Stimulated activated CD8-positive, alpha-beta memory T cell treated with anti-CD3 and anti-CD28 coated beads, Interleukin-7, amount 100 ng/mL, for 4 hours (primary cell): ENCODE measurements at places on chromosomes 4 and X.

GRCh38 chr4:56062526-56063145, 113.9 kb downstream of the CEP135 start:
- no peak for DNase-seq

- no peak for DNase-seq
Observed at GRCh38 chr4:113825272-113825671, 63.7 kb upstream of the CAMK2D start.

DNA sequence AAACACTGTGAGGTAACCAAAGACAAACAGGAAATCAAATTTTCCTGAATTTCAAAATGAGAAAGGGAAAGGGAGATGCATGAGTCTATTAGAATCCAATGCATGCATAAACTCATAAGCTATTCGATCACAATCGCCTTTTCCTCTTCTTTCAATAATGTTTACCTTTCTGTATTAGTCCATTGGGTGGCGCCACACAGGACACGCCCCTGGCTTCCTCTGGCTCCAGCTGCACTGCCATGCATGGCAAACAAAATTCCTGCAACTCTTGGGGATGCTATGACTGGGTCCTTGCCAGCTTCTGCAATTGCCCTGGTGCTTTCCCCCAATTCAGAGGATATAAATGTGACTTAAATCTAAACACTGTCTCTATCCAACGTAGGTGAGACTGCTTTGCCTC, 424.5 kb upstream of the PCDH7 start:
- no peak for DNase-seq

DNA sequence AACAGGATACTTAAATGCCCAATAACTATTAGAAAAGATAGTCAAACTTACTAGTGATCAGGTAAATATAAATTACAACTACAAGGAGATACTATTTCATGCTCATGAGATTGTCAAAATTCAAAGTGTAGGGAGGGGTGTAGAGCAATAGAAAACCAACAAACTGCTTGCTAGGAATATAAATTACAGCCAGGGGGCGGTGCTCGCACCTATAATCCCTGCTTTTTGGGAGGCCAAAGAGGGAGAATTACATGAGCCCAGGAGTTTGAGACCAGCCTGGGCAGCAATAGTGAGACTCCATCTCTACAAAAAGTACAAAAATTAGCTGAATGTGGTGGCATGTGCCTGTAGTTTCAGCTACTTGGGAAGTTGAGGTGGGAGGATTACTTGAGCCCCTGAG, 556.5 kb upstream of the NR3C2 start:
- DNase-seq = no peak

- DNase-seq = no peak
Observed at GRCh38 chr4:1462768-1463075, 56.5 kb upstream of the NKX1-1 start.

- no peak for DNase-seq
Observed at GRCh38 chrX:143466130-143466529, 51.1 kb downstream of the SPANXN3 start.

GRCh38 chr4:26058537-26058936, 144.5 kb downstream of the SMIM20 start:
- no peak for DNase-seq

- DNase-seq = no peak
Observed at GRCh38 chr4:5574386-5574785, 134.0 kb downstream of the EVC2 start.

GRCh38 chr4:123546573-123547060, 150.0 kb downstream of the SPRY1 start:
- DNase-seq = no peak

- DNase-seq = no peak
Observed at GRCh38 chr4:100836929-100837328, 319.1 kb upstream of the EMCN start.

DNA sequence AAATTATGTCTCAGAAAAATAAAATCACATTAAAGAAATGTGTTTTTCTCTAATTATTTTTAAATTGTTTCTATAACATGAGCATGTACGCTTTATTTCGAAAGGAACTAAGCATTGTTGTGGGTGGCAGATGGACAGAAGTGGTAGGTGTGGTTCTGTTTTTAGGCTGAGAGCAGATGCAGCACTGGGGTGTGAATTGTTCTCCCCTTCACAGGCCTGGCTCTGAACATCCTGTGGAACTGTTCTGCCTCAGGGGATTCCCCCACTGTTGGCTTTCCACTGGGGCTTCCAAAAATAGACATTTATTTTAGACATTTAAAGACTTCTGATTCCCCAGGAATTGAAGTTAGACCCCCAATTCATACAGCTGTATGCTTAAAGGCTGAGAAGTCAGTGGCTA, 41.9 kb upstream of the PDHA2 start:
- DNase-seq = no peak

DNA sequence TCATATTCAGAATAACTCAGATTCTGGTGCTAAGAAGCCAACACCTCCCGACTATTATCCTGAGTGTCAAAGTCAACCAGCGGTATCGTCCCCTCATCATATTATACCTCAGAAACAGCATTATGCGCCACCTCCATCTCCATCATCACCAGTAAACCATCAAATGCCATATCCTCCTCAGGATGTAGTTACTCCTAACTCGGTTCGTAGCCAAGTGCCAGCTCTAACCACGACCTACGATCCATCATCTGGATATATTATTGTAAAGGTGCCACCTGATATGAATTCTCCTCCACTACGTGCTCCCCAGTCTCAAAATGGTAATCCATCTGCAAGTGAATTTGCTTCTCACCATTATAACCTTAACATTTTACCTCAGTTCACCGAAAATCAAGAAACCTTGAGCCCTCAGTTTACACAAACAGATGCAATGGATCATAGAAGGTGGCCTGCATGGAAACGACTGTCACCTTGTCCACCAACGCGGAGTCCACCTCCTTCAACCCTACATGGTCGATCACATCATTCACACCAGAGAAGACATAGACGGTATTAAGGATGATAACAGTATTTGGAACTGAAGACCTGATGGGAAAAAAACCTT, 1.1 kb downstream of the CBLL2 start:
- DNase-seq = no peak

- no peak for DNase-seq
Observed at GRCh38 chrX:20056704-20057103, 60.0 kb downstream of the MAP7D2 start.

DNA sequence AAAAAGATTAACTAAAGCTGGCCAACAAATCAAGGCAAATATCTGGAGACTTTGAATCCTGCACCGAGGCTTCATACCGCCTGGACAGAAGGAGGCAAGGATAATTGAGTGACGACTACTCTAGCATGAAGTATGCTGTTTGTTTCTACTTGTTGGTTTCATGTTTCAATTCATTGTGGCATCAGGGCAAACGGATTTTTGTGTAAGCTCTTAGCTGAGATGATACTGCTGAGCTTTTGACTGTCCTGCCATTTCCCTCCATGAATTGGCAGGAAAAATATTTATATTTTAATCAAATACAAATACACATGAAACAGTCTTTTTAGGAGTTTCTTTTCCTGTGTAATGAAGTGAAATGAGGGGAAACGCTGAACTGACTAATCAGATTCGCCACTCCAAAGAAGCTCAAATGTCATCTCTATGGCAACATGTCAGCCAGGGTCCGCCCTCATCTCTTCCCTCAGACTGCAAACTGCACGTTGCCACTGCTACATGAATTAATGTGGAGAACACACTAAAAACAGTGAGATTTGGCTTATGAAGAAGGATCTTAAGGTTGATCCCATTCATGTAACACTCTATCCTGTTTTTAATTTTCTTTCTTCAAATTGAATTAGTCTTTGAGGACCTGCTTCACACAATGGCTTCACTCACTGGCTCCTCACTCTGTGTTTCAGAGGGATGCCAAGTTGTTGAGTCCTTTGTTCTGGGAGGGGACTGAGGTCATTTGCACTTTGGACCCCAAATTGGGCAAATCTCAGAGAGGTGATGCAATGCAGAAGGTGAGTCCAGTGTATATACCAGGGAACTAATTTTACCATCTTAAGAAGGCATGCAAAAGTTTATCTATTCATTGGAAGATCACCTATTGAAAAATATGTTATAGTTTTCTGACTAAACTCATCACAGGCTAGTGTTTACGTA, 149.6 kb upstream of the MID1 start:
- DNase-seq = no peak

DNA sequence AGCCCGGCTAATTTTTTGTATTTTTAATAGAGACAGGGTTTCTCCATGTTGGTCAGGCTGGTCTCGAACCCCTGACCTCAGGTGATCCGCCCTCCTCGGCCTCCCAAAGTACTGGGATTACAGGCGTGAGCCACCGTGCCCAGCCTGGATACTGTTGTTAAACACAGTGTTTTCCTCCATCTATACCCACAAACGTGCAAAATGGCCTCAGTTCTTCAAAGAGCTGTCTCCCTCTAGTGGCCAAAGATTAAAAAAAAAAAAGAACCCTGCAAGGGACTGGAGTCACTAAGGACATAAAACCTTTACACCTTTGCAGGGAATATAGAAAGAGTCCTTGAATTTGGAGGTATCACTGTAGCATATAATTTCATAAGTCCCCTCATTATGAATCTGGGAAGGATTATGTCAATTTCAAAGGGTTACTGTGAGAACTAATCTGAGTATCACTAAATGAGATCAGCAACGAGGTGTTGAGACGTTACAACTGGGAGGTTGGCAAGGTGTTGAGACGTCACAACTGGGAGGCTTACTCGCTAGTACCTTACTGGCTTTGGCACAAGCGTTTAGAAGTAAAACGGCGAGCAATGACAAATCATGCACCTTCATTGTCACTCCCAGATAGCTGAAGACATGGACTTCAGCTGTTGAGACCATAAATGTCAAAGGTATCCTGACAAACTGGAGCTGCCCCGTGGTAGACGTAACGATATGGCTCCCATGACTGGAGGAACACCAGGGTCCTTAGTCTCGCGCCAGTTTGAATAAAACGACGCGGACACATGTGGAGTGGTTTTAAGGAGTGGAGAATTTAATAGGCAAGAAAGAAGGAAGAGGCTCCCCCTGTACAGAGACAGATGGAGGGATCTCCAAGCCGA, 33.4 kb upstream of the ENPP6 start:
- DNase-seq = no peak

DNA sequence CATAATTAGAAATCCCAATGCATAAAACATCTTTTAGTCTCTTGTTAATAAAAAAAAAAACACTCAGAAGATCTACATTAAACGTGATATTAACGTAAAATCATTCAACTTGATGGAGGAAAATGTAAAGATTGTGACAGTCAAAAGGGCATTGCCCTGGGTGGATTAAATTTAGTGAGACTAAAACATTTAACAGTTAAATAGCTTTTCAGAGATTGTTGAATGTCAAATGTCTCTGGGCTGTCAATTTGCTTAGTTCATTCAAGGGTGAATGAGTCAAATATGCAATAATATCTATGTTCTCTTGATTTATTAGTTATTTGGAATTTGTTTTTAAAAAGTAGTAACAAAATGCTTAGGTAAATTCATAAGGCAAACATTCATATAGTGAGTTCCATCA, 836.6 kb upstream of the PCDH10 start:
- DNase-seq = no peak

DNA sequence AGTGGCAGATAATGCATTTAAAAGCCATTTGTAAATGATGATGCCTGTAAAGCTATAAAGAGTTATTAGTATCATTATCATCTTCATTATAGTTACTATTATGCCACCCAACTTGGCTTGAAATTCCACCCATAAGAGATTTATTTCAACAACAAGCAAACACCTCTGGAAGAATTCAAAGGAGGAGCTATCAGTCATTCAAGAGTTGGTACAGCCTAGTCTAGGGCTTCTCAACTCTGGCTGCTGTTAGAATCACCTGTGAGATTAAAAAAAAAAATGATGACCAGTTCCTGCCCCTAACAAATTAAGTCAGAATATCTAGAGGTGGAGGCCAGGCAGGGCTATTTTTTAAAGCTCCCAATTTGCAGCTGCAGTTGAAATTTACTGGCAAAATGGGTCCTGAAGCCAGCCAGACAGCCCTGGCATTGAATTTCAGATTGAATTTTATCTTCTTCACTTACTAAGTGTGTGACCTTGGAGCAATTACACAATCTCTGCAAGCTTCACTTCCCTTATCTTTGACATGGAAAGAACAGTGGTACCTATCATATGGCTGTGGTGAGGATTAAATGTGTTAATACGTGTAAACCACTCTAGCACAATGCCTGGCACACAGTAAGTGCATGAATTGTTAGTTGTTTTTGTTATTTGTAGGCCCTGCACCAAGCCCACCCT, 52.9 kb upstream of the EDA start:
- DNase-seq = no peak

- DNase-seq = no peak
Observed at GRCh38 chr4:113957956-113958355, 21.5 kb downstream of the ARSJ start.

GRCh38 chr4:155953151-155954117, at the start of gene CTSO:
Gene CTSO (minus strand): TSS chr4:155953866. CDS start chr4:155953847, 19 bp downstream.
- peak; percentile 52 for DNase-seq

- no peak for DNase-seq
Observed at GRCh38 chr4:2516635-2517034, 19.8 kb upstream of the FAM193A start.

DNA sequence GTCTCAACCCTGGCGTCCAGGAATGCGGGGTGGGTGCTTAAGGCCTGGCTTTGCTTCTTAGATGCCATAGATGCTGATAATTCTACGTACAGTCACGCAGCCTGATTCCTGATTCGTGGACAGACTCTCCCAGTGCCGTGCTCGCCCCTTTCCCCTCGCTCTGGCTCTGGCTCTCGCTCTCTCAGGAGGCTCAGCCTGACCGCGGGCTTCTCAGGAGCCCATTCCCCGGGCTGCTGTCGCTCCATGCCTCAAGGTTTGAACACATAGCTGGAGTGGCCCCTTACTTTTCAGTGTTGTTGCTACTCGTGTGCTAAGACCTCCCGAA, 59.2 kb upstream of the ZC4H2 start:
- no peak for DNase-seq

GRCh38 chrX:15854080-15854655, 445 bp downstream of the AP1S2 start:
- peak; percentile 45 for DNase-seq

- DNase-seq = no peak
Observed at GRCh38 chr4:73470728-73471127, 10.8 kb upstream of the AFM start.

GRCh38 chrX:39779952-39780783, 317.6 kb downstream of the BCOR start:
- DNase-seq = no peak

DNA sequence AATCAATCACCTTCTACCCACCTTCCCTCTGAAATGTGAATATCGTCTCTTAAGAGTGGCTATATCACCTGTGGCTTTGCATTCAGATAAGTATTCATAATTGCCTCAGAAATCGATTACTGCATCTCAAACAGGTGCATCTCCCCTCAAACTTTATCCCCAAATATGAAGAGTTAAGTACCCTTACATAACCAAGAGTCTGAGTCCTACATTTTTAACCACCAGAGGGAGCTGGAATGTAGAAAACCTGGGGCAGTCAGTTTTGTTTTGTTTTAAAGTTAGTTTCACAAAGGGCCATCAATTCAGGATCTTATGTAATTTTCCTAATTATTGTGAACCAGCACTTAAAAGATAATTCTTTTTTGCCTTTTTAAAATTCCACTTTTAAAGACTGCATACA, 5.7 kb downstream of the TCEANC start:
- no peak for DNase-seq

GRCh38 chr4:157219711-157220370, 687 bp upstream of the GRIA2 start:
- no peak for DNase-seq
